Fibroblast of villous mesenchyme (primary cell): ENCODE measurements at places on chromosomes 5 and 9. TPM values are rescaled to one million over a fixed set of nuclear protein-coding genes. Genes with fewer than 3 reads are reported as not detected.

- peak; percentile 8 for DNase-seq
These were observed 971 bp downstream of the TMEM267 start for GRCh38 chr5:43482490-43483297.

GRCh38 chr5:171447226-171447625 lies 27.8 kb downstream of the FGF18 start:
- no peak for DNase-seq

GRCh38 chr5:78592735-78593386 lies 55.7 kb downstream of the LHFPL2 start:
- no peak for DNase-seq

- DNase-seq = peak; percentile 48
These were observed 369.9 kb downstream of the EFNA5 start for GRCh38 chr5:107300721-107301327.

GRCh38 chr9:84778570-84778969 lies 109.0 kb downstream of the NTRK2 start:
- no peak for DNase-seq

- DNase-seq = peak; percentile 39
These were observed 57.0 kb downstream of the GOLM1 start for GRCh38 chr9:86042199-86042978.

- no peak for DNase-seq
These were observed 234.5 kb downstream of the CRB2 start for GRCh38 chr9:123590499-123590898.

- no peak for DNase-seq
These were observed 70.0 kb downstream of the KLHL3 start for GRCh38 chr5:137665678-137666460.

DNA sequence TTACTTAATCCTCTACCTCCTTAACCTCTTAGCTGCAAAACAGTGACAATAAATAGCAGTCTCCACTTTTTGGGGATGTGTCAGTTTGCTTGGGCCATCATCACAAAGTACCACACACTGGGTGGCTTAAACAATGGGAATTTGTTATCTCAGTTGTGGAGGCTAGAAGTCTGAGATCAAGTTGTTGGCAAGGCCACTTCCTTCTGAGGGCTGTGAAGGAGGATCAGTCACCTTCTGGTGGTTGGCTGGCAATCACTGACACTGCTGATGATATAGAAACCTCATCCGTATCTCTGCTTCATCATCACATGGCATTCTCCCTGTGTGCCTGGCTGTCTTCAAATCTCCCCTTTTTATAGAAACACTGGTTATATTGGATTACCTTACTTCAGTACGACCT lies 187.1 kb upstream of the TBC1D2 start:
- no peak for DNase-seq

DNA sequence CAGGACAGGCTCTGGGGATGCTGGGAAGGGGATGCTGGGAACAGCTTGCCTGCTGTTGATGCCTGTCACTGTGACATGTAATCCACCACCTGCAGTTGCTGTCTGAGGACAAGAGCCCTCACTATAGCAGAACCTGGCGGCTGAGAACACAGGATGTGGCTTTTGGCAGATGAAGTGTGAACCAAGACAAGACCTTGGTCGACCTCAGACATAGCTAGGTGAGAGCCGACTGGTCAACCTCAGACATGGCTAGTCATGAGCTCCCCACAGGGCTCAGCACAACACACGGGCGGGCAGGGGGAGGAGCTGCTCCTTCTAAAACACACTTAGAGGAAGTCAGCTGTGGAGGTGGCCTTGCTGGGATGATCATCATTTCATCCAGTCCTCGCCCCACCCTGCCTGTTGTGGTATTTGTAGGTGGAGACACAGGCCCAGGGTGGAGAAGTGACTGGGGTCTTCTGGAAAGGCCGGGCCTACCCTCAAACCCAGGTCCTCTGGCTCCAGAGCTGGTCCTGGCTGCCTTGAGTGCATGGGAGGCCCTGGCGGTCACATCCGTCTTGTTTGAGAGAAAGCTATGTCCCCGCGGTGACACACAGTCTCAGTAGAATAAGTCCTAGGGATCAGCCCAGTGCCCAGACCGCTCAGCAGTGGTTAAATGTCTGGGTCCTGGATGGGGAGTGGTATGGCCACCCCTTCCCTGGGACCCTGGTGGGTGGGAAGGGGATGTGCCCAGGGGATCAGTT lies 6.1 kb downstream of the SUSD3 start:
- no peak for DNase-seq

- DNase-seq = no peak
These were observed 474.7 kb downstream of the PDE4D start for GRCh38 chr5:59418808-59419207.

DNA sequence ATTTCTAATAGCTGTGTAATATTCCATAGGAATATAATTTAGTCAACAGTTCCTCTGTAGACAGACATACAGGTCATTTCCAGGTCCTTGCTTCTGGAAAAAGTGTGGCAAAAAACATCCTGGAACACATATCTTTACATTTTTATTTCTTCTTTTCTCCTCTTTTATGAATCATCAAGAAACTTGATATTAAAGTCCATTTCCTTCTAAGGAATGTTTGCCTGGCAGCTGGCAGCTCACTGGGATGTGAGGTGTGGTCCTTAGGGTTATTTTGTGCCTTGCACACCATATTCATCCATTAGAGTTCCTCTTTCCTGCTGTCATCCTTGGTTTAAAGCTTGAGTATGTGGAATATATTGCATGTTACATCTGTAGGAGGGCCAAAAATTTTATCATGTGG lies 122.0 kb downstream of the GALNT10 start:
- no peak for DNase-seq

- peak; percentile 59 for DNase-seq
These were observed 143.2 kb upstream of the TRIM32 start for GRCh38 chr9:116543731-116544400.

- no peak for DNase-seq
These were observed 59.5 kb downstream of the TMEM174 start for GRCh38 chr5:73232266-73233041.

- DNase-seq = no peak
These were observed 36.0 kb upstream of the OLFM1 start for GRCh38 chr9:135051316-135052038.

GRCh38 chr5:87266914-87267573 lies 639 bp upstream of the RASA1 start:
- no peak for DNase-seq

DNA sequence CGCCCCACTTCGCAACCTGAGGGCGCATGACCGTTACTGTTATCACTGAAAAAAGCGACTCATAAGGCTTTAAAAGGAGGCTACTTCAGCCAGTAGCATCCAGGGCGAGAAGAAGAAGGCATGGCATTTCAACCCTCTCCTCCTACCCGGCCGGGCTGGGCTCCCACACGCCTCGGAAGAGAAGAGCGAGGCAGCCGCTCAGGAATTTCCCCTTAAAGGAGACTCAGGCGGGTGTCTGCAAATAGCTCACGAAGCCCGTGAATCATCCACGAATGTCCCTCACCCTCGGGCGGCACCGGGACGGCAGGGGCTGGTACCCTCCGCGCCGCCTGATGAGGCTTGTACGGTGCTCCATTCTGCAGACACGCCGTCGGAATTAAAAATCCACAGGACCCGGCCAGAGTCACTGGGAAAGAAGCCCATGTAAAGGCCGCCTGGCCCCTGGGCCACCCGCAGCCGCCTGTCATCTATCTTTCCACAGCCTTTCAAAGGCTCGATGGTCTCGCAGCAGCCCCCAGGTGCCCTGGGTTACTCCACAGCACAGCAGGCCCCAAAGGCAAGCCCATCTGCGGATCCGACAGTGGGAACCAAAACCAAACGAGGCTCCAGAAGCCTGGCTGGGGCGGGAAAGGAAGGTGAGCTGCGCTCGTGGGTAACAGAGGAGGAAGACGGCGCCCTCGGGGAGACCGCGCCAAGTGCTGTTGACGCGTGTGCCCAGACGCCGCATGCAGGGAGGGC lies 11.8 kb downstream of the SLC12A7 start:
- DNase-seq = no peak

GRCh38 chr9:136858844-136859757 lies 7.0 kb downstream of the MAMDC4 start:
- DNase-seq = peak; percentile 37

DNA sequence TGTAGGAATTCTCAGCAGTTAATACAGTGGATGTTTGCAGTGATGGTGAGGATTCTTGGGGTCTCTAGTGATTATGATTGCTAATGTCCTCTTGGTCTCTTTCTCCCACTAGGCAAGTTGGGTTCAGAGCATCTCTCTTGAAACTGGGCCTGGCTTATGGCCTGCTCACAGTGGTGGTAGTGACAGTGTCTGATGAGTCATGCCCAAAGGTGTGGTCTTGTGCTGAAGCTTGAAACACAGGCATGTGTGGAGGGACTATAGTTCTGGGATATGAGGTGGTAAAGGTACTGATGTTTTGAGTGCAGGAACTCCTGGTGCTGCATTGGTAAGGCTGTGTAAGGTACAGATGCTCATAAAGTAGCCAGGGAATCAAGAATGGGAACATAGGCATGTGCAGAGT lies 231.1 kb downstream of the FAM170A start:
- DNase-seq = no peak

- DNase-seq = no peak
These were observed 734.5 kb upstream of the ZNF608 start for GRCh38 chr5:125480911-125481310.

DNA sequence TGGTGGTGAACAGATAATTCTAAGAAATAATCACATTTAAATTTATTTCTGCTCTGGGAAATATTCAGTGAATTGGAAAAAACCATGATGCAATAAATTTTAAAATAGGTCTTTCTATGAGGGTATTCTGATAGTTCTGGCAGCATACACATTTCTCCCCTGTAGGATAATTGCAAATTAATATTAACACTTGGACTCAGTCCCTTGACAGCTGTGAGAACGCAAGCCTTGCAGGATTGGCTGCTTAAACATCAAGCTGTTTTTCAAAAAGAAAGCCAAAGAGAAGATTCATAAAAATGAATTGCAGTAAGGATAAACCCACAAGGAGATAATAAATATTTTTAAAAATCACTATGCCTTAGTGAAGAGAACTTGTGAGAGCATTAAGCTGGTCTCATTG lies 180.0 kb downstream of the MTRR start:
- DNase-seq = no peak

The BTNL8 gene
- total RNA-seq = not detected in 2 replicates

The NR4A3 gene
- under 0.01 TPM in 2 replicates for total RNA-seq

The LHX6 gene
- total RNA-seq = not detected in 2 replicates

The FAM53C gene
- total RNA-seq = 34.1 and 46.6 TPM in 2 replicates

The SPATA6L gene
- total RNA-seq = 0.43 and 0.64 TPM in 2 replicates

The ANKRD34B gene
- not detected in 2 replicates for total RNA-seq

The FABP6 gene
- total RNA-seq = not detected in 2 replicates

The TRIP13 gene
- 16.8 and 29.8 TPM in 2 replicates for total RNA-seq

The SLC38A9 gene
- total RNA-seq = 32.2 and 52.7 TPM in 2 replicates

The PCDHB9 gene
- under 0.01 and 0.64 TPM in 2 replicates for total RNA-seq
